ENCODE measurements at places on chromosomes 1 and 21. TPM values are rescaled to one million over a fixed set of nuclear protein-coding genes. Genes with fewer than 3 reads are reported as not detected.
A peak's percentile ranks its signal among the peaks of the same experiment; 100 is the strongest.

VHLL gene
- 0.32 TPM for total RNA-seq

DNA sequence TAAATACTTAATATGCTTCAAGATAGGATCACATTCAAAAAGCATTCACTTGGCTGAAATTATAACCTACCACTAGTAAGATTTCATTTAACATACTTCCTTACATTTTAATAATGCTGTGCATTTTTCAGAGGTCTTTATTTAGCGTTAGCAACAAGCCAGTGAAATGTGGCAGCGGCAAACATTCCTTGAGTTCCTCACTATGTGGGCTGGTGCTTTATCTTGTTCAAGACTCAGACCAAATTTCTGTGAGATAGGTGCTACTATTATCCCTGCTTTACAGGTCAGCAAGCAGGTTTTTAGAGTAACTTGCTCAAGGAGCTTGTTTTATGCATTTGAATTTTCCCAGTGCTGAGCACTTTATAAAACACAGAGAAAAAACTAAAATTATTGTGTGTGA is 132.7 kb downstream of the PLPPR4 start:
- DNase-seq: peak; percentile 3

DNA sequence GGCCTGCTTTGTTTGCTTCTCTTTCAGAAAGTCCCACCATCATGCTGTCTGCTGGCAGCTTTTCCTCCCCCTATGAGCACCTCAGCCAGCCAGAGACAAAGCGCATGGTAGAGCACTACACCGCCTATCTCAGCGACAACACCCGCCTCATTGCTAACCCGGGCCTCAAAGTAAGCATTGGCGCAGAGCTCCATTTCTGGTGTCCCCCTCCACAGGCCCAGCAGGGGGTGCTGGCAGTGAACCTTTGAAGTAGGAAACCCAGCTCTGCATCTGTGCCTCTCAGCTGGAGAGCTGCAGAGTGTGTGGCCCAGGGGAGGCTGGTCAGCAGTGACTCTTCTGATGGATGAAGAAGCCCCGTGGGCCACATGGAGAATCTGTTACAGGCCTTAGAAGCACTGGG is 81.2 kb upstream of the RAVER2 start:
- no peak for DNase-seq

- no peak for DNase-seq
These were observed 78.7 kb downstream of the DHRS3 start for GRCh38 chr1:12539320-12539704.

DNA sequence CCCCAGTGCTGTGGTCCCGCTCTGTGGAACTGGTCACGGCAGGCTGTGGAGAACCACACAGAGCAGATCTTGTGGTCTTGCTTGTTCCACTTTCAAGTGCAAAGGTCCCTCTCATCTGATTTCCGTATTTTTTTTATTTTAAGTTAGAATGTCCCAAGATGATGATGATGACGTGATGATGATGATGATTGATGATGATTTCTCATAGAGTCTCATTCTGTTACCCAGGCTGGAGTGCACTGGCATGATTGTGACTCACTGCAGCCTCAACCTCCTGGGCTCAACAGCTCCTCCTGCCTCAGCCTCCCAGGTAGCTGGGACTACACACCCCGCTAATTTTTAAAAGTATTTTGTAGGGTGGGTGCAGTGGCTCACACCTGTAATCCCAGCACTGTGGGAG is 12.2 kb downstream of the EVA1C start:
- no peak for DNase-seq

ETV3L gene
- not detected for total RNA-seq

DNA sequence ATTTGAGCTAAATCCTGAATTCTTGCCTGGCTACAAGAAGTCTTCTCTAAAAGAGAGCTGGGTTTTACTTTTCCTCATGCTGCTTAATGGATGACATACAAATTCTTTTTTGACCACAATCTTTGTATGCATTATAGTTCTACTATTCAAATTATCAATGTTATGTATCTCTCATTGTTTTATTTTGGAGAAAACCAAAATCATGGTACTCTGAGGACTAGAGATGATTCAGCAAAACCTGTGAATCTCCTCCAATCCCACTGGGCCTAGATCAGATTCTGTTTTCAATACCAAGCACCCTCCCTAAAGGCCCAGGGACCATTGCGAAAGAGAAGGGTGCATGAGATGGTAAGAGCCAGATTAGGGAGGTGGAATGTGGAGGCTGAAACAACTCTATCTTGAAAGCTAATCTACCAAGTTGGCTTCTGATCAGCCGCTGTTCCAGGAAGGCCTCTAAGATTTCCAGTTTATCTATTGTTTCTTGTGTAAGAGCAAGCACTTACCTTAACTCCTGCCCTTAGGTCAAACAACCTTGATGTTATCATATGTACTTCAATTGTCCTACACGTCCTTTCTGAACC is 547.2 kb downstream of the PLPP3 start:
- DNase-seq: no peak

DNA sequence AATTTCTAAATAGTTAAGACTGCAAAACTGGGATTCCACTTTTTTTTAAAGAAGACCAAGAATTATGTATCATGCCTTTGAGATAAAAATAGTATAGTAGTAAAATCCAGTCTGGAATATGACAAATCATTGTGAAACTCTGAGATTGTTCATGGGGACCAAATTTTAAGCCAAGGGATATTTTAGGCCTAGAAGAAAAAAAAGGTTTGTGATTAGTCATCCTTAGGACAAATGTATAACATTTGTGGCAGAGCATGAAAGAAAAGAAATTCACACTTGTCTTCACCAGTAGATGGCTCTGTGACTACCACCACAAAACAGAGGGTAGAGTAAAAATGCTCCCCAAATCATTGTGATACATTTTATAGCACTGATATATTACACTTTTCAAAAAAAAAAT is 226.1 kb downstream of the KCTD3 start:
- DNase-seq: peak; percentile 24

DCLRE1B gene
- 4.2 TPM for total RNA-seq

- DNase-seq: no peak
These were observed 19.0 kb downstream of the KIAA0040 start for GRCh38 chr1:175173531-175173930.

DNA sequence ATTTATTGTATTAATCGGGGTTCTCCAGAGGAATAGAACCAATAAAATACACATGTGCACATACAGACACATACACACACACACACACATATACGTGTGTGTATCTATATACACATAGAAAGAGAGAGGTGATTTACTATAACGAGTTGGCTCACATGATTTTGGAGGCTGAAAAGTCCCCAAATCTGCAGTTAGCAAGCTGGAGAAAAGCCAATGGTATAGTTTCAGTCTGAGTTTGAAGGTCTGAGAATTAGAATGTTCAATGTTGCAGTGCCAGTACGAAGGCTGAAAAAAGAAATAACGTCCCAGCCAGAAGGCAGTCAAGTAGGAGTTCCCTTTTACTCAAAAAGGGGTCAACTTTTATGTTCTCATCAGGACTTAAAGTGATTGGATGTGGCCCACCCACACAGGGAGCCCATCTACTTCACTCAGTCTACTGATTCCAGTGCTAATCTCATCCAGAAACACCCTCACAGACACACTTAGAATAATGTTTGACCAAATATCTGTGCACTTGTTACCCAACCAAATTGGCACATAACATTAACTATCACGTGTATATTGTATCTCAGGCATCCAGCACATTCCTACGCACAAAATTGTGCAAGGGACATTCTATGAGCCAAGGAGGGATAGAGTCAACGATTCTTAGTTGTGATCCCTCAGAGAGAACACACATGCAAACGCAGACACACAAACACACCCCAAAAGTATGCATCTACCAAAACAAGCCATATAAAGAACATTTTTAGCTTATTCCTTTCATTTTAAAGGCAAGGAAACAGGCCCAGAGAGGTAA is 195.5 kb upstream of the DUSP10 start:
- DNase-seq: no peak

IGSF8 gene
- total RNA-seq: 13.9 TPM

GRCh38 chr1:207787776-207788175 is 35.9 kb downstream of the CD46 start:
- DNase-seq: no peak

DNA sequence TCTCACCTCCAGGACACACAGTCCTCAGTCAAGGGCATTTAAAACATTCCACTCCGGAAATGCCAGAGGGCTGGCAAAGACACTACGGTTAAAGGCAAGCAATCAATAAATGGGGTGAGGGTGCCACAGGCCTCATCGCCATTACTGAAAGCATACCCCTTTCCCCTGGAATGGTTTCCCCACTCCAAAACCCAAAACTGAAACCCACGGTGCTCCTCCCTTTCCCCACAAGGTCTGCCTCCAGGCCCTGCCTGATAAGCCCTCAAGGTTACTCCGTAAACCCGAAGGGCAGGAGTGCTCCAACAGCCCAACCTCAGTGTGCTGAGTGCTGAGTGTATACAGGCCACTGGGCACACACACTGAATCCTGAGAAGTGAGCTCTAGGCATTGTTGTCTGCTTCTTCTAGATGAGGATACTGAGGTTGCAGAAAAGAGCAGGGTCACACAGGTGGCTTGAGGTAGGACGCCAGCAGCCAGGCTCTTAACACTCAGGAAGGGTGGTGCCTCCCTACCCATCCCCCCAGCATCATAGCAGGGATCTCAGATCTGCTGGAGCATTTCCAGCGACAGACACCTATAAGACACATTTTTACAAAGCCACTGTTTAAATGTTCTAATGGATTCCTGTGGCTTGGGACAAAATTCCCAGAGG is 29.0 kb downstream of the SSBP3 start:
- DNase-seq: peak; percentile 18

- DNase-seq: no peak
These were observed 8.4 kb upstream of the XKR8 start for GRCh38 chr1:27951396-27951795.

- DNase-seq: no peak
These were observed 386.3 kb downstream of the CAMTA1 start for GRCh38 chr1:7171574-7171973.

TPTE gene
- 0.43 TPM for total RNA-seq

PAX7 gene
- total RNA-seq: not detected

DNA sequence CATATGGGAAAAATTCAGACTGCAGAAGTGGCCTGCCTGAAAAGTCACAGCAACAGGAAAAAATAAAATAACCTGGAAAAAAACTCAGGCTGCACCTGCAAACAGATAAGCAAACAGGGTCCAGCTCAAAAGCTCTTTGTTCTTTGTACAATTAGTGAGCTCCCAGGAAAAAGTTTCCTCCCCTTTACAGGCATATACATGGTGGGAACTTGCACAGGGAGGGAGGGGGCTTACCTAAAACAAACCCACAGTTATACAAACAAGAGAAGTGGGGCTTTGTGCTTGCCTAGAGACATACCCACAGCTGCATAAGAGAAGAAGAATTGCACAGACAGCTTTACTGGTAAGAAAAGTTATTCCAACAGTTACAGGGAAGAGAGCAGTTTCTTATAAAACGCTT is 31.7 kb upstream of the COG2 start:
- DNase-seq: no peak

TNFAIP8L2 gene
- not detected for total RNA-seq

- peak; percentile 12 for DNase-seq
These were observed 39.2 kb upstream of the RUNX1 start for GRCh38 chr21:35088319-35088771.

SPRR5 gene
- not detected for total RNA-seq

HOOK1 gene
- not detected for total RNA-seq

DNA sequence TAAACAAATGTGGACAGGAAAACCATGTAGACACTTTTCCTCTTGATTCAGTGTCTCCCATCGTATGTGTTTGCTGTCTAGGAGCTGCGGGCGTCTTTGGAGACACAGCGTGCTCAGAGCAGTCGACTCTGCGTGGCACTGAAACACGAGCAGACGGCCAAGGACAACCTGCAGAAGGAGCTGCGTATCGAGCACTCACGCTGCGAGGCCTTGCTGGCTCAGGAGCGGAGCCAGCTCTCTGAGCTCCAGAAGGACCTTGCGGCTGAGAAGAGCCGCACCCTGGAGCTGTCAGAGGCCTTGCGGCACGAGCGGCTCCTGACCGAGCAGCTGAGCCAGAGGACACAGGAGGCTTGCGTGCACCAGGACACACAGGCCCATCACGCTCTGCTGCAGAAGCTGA is 27.2 kb upstream of the DIP2A start:
- no peak for DNase-seq

- peak; percentile 22 for DNase-seq
These were observed 18.7 kb upstream of the CLDN8 start for GRCh38 chr21:30234643-30235042.

DNA sequence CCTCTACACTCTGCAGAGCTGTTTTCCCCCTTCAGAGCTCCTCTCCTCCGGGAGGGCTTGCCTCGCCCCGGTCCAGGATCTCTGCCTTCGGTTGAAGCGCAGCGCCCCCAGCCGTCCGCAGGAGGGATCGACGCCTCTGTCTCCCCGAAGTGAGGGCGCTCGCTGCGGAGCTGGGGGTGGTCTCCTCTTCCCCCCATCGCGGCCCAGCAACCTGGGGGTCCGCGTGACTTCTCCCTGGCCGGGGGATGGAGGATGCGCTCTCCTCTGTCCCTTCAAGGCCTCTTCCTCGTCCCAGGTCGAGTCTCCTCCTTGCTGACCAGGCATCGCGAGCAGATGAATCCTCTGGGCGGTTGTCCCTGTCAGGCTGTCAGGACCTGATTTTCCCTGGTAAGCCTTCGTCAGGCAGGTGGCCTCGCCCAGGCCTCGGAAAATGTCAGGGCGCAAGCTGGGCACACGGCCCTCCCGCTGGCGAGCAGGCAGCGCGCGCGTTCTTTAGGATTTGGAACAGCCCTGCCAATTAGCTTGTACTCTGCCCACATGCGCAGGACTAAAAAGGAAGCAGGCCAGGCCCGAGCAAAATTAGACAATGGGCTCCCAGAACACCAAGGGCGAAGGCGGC is 90.5 kb downstream of the EDEM3 start:
- DNase-seq: peak; percentile 73

LY9 gene
- total RNA-seq: not detected

DNA sequence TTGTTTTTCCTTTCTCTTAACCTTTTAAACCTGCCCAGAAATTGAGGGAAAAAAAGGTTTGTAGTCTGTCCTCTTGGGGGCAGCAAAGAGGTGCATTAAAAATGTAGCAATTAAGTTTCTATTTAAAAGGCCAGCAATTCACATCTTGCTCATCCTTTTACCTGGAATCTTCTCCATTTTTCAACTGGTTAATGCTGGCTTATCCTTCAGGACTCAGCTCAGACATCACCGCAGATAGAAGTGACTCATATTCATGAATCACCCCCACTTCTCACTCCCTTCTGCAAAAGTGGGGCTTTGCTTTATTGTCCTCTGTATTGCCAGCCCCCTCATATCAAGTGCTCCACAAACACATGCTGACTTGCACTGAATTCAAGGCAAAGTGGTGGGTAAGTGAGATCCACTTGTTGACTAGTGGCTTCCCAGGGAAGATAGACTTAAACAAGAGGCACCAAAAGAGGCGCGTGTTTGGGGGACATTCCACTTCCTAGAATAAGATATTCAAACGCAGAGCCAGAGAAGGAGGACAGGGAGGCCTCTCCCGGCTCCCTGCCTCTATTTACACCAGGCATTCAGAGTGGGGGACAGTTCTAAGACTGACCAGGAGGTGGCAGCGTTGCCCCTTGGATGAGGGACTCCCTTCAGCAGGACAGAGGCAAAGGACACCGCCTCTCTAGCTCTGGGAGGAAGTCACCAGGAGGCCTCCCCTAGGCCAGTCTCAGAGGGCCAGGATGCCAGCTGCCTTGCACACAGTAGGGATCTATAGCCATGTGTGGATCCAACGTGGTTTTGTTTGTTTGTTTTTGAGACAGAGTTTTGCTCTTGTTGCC is 23.2 kb upstream of the ZNF648 start:
- peak; percentile 61 for DNase-seq

OR2AK2 gene
- total RNA-seq: not detected

GRCh38 chr1:30822966-30823581 is 65.5 kb upstream of the LAPTM5 start:
- no peak for DNase-seq

GRCh38 chr1:221521686-221522085 is 220.2 kb downstream of the DUSP10 start:
- no peak for DNase-seq

All from fibroblast of villous mesenchyme (primary cell).